ENCODE measurements at places on chromosomes 6 and 20.

DNA sequence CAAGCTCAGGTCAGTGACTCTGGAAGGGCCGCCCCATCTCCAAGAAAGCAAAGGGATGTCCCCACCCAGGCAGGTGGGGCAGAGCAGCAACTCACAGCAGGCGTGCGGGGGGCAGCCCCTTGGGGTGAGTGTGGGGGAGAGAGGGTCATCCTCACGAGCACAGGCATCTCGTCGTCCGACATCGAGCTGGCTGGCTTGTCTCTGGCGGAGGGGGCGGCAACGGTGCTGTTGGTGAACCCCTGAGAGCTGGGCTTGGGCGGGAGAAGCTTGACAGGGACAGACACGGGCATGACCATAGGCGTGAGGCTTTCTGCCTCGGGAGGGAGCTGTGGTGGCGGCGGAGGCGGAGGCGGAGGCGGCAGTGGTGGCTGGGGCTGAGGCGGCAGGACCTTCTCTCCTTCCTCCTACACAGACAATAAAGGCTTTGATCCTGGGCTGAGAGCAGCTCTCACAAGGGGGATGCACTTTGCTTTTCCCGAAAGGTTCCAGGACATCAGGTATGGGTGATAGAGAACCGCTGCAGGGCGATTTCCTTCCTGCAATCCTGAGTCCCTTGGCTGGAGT, 45.6 kb upstream of the MRPS10 start:
- no peak for DNase-seq

- no peak for DNase-seq
These were observed 83.1 kb upstream of the TOX2 start for GRCh38 chr20:43831481-43832065.

GRCh38 chr6:122735582-122735981, 43.9 kb upstream of the FABP7 start:
- no peak for DNase-seq

GRCh38 chr20:3032624-3033023, 10.8 kb upstream of the GNRH2 start:
- no peak for DNase-seq

DNA sequence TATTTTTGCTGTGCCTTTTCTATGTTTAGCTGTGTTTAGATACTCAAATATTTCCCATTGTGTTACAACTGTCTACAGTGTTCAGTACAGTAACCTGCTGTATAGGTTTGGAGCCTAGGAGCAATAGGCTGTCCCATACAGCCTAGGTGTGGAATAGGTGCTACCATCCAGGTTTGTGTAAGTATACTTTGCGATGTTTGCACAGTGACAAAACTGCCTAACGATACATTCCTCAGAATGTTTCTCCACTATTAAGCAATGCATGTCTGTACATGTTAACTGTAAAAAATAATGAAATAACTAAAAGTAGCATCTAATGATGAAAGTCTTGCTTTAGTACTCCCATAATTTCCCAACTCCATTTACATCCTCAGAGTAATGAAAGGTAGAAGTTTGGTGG, 46.0 kb downstream of the SERAC1 start:
- DNase-seq = no peak

DNA sequence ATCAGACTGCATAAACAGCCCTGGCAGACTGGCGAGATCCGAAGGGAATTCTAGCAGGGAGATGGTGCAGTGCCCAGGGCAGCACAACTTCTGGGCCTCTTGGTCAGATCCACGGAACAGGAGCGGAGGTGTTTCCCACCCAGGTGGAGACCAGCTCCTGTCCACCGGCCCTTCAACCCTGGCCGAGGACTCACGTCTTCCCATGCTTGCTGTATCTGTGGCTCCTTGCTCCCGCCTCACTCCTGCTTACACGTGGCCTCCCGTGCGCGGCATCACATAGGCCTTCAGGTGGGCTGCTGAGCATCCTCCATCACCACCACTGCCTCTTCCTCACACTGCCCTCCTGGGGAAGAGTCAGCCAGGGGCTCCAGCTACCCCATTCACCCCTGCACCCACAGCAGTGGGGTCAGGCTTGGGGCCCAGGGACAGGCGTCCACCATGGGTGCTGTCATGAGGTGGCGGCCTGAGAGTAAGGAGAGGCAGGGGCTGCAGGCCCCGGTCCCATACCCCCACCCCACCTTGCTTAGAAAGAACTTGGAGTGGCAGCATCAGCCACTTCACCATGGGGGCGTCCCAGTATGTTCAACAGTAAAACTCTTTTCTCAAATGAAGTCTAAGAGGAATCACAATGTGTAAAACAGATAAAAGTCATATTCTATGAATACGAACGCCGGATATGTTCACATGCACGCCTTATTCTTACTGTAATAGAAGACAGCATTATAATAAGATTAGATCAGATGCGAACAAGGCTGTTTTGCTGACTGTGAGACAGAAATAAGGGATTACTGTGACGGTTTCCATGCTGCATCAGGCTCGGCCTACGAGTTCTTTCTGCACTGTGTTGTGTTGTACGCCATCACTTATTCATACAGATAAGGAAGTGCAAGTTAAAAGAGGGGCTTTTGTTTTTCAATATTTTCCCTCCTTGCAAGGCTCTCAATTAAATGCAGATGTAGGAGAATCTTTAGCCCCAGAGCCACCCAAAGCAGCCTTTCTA, 165.4 kb downstream of the GRM4 start:
- DNase-seq = no peak

GRCh38 chr6:146292506-146292905, 251.1 kb upstream of the RAB32 start:
- no peak for DNase-seq

- DNase-seq = no peak
These were observed 62.1 kb downstream of the TBXT start for GRCh38 chr6:166105341-166106075.

GRCh38 chr20:19322061-19322985, 109.9 kb downstream of the SLC24A3 start:
- DNase-seq = no peak

GRCh38 chr6:34981951-34982350, 92.9 kb downstream of the ANKS1A start:
- DNase-seq = no peak

DNA sequence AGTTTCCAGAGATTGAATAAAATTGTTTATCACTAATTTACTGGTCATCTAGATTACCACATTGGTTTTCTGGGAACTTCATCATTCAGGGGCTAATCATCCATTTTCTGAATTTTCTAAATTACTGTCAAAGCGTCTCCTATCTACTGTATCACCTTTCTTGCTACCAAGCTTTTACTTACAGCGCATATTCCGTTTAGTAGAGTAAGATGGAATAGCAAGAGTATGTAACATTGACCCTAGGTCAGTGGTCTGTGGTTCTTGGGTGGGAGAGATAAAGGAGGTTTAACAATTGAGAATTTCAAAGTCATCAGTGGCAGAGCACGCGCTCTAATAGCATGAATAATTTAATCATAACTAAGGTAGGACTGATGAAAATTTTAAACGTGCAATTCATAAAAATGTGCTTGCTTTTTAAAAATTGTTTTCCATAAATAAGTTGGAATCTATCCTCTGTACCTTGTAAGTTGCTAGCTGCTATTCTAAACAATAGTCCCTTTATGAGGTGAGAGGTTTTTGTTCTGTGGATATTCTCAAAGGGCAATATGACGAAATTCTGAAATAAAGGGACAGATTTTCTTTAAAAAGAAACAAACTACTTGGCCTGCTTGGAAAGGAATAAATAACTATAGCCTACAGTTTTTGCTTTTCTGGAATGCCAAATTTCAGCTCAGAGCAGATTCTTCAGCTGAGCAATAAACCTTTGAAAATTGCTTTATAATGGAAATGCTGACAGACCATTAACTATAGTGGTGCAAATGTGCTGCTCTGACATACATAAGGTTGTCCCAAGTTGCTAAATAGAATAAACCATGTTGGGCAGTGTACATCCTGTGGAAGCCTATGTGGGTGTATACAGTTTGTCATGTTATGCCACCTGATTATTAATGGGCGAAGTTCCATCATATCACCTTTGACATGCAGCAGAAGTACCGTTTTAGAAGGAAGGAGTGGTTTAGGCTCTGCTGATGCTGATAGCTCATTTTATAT, 84.1 kb downstream of the ZFAND3 start:
- DNase-seq = no peak

DNA sequence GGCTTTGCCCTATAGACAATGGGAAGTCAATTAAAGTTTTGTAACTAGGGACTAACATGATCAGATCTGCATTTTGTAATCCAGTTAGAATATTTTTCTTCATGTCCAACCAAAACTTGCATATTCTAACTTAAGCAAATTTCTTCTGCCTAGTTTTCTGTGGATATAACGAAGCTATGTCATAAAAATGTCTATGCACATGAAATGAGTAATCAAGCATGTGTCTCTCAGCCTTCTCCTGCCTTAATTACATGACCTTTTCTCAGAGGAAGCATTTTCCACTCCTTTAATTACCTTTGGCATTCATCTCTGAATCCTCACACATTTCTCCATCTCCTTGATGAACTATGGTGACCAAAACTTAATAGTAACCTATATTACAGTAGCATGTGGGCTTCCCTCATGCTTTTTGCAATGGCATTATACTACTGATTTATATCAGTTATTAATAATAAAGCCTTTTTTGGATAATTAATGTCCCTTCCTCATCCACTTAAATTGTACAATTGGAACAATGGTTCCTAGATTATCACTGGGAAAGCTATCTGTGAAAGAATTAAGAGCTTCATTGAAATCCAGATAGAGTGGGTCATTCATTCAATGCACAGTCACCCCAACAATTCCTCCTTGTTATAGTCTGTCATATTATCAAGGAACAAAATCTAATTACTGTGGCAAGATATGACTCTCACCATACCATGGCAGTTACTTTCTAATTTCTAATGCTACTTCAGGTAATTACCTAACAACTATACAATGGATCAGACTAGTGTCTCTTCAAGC, 19.1 kb upstream of the FBXO9 start:
- no peak for DNase-seq

GRCh38 chr6:157981132-157981394, 600 bp upstream of the SYNJ2 start:
- no peak for DNase-seq

DNA sequence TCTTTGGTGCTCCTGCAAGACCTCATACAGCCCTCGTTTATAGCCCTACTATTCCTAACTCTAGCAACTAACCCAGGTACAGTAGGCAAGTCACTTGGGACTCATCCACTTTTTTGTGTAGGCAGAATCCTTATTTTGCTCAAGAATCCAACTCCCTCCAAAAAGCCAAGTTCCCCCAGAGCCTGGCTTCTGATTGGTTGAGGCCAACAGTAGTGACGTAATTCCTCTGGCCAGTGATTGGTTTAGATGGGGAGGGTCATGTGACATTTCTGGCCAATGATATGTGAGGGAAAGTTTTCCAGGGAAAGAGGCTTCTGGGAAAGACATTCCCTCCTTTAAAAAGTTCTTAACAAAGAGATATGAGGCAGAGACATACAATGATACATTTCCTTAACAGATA, 32.1 kb downstream of the KIAA1755 start:
- DNase-seq = no peak

DNA sequence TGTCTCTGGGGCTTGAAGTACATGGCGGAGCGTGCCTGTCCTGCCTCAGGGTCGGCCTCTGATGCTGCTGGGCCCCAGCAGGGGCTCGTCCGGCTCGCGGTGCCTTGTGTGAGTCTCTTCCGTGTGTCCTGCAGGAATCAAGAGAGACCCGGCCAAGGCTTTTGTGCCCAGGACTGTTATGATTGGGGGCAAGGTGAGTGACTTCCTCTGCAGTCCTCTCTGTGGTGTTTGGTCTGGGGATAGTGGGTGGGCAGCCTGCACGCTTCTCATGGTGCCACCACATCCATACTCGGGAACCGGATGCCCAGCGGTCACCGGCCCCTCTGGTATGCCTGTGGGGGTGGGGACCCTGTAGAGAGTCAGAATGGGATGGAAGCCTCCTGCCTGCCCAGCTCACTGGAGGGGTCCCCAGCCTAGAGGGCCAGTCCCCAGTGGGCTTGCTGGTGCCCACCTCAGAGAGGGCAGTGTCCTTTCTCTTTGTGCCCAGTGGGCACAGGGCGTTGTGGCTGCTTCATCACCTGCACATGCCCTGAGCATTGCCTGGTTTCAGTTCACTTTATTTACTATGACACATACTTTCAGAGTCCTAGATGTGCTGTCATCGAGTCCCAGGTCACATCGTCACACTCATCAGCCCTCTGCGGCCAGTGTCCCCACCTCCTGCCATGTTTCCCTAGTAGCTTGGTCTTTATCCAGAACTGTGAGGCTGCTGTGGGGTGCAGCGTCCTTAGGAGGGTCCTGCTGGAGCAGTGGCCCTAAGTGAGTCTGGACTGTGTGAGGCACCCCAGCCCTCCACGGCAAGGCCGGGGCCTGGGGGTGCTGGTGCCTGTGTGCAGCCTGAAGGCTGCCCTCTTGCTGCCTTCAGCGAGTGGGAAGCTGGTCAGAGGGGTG, 40.7 kb downstream of the PYGB start:
- DNase-seq = no peak

DNA sequence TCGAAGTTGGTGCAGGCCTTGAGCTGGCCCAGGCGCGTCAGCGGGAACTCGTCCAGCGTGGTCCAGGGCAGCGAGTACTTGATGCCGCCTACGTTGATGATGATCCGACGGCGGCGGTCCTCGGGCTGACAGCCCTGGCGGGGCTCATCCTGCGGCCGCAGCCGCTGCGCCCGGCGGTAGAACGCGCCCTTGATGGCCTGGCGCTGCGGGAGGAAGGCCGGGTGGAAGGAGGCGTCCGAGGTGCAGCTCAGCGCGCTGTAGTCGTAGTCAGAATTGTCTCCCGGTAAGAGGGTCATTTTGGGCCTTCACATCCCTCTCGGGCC, 12.9 kb downstream of the KCNG1 start:
- DNase-seq = no peak

DNA sequence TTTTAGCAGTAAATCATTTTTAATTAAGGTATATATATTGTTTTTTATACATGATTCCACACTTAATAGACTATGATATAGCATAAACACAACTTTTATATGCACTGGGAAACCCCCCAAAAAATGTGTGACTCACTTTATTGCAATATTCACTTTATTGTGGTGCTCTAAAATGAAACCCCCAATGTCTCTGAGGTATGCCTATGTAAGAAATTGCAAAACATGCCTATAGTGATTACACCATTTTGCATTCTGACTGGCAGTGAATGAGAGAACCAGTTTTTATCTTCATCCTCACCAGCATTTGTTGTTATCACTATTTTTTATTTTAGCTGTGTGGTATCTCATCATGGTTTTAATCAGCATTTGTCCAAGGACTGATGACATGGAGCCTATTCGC, 8.5 kb upstream of the CST11 start:
- DNase-seq = no peak

- peak; percentile 41 for DNase-seq
These were observed 4.7 kb downstream of the LINC00237 start for GRCh38 chr20:21101453-21101931.

DNA sequence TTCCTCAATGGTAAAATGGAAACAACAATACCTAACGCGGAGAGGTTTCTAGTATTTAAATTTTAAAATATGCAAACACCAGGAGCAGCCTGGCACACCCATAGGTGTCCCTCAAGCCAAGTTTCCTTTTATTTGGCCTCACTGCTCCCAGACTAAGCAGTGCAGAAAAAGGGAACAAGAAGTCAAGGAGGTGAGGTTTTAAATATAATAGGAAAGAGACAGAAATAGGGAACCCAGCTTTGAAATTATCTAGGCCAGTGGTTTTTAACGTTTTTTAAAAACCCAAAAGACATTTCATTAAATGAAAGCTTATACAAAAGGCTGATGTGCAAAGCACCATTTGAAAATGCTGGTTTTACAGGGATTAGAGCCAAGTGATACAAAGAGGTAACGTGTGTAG, 109.6 kb downstream of the SLC22A3 start:
- no peak for DNase-seq

- no peak for DNase-seq
These were observed 152.7 kb downstream of the VEGFA start for GRCh38 chr6:43922426-43923375.

GRCh38 chr6:75223428-75223827, 17.6 kb upstream of the COL12A1 start:
- no peak for DNase-seq

Measured in NCI-H510A treated with DMSO at 0.1 percent for 48 hours (cell line).